ENCODE measurements at places on chromosomes 16 and 17. TPM values are rescaled to one million over a fixed set of nuclear protein-coding genes. Genes with fewer than 3 reads are reported as not detected.

The PRSS53 gene
- total RNA-seq, result 1.0 TPM

DNA sequence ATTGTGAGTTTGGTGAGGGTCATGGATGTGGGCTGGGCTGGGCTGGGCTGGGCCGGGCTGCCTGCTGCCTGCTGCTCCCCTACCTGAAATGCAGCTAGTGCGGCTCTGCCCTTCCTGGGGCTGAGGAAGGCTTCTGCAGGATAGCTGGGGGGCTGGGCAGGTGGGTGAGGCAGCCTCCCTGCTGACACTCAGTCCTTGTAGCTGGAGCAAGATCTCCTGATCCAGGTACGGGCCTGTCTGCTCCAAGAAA is 4.7 kb downstream of the RPL13 start:
- DNase-seq, result no peak

DNA sequence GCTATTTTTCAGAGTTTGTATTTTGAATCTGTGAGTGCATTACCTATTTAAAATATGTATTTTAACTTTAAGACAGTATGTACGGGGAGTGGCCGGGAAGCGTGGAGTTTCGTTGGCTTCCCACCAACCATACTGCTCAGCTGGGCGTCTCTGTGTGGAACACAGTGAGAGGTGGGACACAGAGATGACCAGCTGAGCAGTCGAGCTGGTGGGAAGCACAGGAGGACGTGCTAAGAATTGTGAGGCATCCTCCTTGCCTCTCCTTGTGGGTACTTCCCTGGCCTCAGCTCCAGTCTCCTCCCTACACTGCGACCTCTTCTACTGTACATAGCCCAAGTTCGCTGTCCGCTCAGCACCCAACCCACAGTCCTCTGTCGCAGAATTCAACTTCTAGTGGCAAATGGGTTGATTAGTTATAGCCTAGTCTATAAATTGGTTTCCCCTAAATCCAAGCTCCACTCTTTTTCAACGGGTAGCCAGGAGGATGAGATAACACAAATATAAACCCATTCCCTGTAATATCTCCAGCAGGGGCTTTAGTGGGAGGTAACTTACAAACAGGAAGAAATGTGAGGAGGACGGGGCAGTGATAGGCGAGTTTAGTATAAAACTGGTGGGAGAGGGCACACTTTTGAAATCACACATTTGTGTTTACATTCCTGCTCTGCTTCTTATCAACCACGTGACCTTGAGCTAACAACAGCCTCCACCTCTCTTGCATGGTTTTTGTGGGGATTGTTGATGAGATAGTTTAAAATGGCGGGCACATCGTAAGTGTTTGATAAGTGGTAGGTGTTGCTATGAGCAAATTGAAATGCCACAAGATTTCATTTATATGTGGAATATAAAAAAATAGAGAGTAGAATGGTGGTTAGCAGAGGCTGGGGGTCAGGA is 211.9 kb upstream of the HS3ST3A1 start:
- DNase-seq, result no peak

DNA sequence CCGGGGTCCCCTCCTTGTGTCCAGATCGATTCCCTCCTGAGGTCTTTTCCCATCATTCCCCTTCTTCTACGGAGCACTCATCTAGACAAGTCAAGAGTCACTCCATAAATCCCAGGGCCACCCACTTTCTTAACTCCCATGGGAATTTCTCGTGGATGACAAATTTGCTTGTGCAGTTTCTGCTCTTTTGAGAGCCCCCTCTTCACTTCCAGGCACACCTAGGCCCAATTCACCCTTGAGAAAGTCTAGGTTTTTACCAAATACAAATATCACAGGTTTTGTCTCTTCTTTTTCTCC is 522 bp upstream of the POLDIP2 start:
- DNase-seq, result no peak

GRCh38 chr16:11669380-11670146 is 1.3 kb downstream of the SNN start:
- DNase-seq, result no peak

DNA sequence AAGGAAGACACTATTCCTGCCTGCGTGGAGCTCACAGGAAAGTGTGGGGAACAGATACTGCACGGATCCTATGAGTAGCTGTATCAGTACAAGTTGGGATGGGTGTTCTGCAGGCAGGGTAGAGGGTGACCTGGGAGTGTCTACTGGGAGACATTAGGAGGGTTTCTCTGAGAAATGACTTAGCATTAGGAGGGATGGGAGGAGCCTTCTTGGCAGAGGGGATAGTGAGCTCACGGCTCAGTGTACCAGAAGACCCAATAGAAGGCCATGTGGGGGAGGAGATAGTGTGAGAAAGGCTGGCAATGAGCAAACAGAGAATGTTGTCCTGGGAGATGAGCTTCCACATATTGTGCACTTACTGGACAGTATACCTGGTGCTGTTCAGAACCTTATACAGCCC is 109.1 kb downstream of the MSI2 start:
- DNase-seq, result no peak
